Ureter (tissue), 1 donor: ENCODE measurements at places on chromosomes 12 and 14. TPM values are rescaled to one million over a fixed set of nuclear protein-coding genes. Genes with fewer than 3 reads are reported as not detected.

DNA sequence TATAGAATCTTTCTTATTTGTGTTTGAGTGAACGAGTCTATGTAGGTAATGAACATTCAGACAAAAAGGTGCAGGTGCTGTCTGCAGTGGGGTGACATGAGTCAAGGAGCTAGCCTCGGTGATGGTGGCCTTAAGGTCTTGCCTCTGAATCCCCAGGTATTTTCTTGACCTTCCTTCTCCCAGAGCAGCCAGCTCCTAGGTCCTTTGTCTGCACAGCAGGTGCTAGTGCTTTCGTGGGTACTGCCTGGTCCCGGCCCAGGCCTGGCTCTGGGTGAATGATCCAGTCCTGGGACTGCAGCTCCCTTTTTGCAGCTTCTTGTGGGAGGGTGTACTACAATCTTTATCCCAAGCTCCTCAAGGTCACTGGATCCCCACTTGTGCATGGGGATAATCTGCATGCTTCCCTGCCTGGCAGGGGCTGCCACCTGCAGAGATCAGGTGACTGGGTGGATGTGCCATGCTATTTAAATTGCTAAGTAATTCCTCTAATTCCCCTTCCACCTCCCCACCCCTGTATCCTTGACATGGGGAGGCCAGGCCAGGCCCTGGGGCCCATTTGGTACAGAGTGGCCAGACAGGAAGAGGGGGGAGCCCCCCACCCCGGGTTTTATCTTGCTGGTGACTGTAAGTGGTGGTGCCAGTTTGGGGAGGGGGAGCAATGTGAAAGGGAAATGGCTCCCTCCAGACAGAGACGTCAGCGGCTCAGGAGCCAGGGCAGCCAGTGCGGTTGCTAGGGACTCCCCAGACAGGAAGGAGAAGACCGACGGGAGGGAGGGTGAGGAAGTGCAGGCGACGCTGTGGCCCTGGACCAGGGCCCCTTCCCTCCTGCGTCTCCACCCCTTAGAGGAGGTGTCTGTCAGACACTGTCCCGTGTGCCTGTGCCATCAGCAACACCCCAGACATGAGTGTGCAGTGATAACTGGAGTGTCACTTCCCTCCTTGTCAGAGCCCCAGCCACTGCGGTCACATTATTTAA lies 6.7 kb downstream of the VASH1 start:
- no peak for DNase-seq

Gene MMP17
- total RNA-seq: 2.0 TPM

Gene KRT80
- 4.6 TPM for total RNA-seq

DNA sequence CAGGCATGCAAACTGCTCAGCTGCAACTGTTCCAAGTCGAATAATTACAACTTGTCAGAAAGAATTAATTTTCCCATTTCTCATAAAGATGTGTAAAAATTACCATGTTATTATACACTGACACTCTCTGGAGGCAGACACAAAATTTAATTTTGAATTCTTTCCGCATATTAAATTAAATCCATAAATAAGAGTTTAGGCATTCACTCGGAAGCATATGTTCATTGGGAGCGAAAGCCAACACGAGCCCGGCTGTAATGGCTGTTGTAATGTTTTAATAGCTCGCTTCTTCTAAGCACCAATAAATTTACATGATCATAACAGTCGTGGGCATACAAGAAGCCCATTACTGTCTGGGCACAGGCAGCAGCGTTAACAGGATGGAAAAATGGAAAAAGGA lies 189.6 kb upstream of the SOX5 start:
- DNase-seq: no peak

GRCh38 chr14:68506021-68506644 lies 286.7 kb downstream of the ZFP36L1 start:
- DNase-seq: no peak

Gene ARMH4
- total RNA-seq: 2.9 TPM

GRCh38 chr14:79101388-79101787 lies 931.2 kb downstream of the NRXN3 start:
- DNase-seq: no peak

- DNase-seq: no peak
Measured at GRCh38 chr14:23387916-23388882, 11.4 kb downstream of the CMTM5 start.

- no peak for DNase-seq
Measured at GRCh38 chr12:91043408-91043807, 14.4 kb downstream of the KERA start.

Gene ART4
- total RNA-seq: 1.5 TPM
